NCI-H345 (cell line): ENCODE measurements at places on chromosomes 7 and 10.

- DNase-seq, result no peak
These were observed 197.7 kb upstream of the FRMD4A start for GRCh38 chr10:14528450-14528849.

GRCh38 chr7:130884437-130885417 is 150.7 kb upstream of the KLF14 start:
- DNase-seq, result no peak

GRCh38 chr7:94650147-94651051 is 5.5 kb downstream of the SGCE start:
- no peak for DNase-seq

- DNase-seq, result no peak
These were observed 275.6 kb upstream of the AOAH start for GRCh38 chr7:36999626-37000485.

GRCh38 chr7:22442187-22442881 is 57.7 kb downstream of the STEAP1B start:
- DNase-seq, result peak; percentile 50

GRCh38 chr10:77308084-77308732 is 329.4 kb downstream of the KCNMA1 start:
- DNase-seq, result no peak

DNA sequence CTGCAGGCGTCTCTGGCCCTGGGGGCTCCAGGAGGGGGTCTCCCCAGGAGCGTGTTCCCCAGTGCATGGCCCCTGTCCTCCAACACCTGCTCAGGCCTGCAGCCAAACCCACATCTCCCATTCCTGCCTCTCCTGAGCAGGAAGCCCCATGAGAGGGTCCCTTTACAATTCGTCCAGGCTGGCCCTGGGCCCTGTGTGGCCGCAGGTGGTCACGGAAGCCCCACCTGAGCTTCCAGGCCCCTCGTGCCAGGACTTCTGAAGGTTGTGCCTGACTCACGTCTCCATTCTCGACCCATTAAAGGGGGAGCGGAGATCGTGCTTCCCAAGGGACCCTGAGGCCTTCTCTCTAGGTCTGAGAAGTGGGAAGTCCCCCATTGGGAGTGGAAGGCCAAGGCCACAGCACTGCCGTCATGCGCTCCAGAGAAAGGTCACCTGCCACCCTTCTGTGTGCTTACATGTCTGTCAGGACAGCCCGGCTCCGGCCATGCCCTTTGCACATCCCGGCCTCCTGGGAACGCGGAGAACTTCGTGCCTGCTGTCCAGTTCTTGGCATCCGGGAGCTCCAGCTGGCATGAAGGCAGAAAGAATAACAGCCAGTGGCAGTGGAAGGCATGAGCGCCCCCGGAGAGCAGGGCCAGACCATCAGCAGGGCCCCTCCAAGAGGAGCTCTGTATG is 382.3 kb downstream of the DNAJB6 start:
- DNase-seq, result no peak

- DNase-seq, result no peak
These were observed 148.3 kb upstream of the BMPER start for GRCh38 chr7:33757050-33757449.

DNA sequence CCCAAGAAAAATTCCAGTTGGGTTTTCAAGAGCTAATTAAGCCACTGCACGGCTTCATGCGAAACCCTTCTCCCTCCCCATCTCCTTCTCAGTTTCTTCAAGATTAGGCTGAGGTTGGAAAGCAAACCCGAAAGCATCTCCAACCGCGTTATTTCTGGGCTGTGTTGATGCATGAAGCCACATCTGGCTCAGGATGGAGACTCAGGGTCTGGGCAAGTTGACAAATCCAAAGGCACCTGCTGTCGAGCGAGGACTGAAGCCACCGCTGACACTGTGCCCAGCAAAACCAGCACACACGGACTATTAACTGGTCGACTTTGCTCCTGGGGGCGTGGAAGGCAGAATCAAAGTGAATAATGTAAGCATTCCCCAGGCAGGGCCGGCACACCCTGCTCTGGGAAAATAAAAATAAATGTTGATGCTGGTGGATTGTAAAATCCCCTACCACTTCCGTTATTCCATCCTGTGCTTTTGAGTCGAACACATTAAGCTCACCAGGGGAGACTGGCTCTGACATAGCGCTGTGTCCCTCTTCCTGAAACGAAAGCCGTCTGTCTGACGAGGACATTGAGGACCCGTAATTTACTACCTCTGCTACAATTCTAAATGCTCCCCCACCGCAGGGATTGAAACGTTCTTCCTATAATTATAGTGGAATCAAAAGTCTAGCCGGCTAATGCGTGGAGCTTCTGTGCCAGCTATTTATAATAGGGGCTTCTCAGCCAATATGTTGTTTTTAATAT is 269.8 kb downstream of the ADARB2 start:
- DNase-seq, result no peak

GRCh38 chr7:110204527-110204926 is 886.4 kb upstream of the LRRN3 start:
- no peak for DNase-seq

DNA sequence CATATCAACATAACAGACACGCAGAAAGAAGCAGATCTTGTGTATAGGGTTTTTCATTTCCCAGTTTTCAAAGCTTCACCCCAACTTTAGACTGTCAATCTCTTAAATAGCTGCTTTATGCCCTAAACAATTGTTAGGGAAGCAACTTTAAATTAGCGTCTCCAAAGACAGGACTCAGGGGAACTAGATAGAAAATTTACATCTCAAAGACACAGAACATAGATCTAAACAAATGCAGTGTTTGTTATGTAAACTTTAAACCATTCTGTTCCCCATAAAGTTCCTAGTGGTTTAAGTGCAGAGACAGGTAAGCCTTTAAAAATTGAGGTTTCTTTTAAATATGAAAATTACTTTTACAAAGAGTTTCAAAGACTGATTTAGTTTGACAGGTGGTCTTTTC is 379.2 kb upstream of the GHITM start:
- no peak for DNase-seq

DNA sequence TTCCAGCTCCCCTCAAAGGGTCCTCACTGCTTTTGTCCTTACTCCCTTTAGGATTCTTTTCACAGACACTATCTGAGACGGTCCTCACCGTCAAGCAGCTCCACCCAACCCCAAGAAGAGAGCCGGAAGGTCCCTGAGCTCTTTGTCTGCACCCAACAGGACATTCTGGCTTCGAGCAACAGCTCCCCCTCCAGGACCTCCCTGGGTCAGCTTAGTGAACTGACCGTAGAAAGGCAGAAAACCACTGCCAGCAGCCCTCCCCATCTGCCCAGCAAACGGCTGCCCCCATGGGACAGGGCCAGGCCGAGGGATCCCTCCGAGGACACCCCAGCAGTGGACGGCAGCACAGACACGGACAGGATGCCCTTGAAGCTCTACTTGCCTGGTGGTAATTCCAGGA is 19.9 kb downstream of the MINDY4 start:
- DNase-seq, result no peak

GRCh38 chr10:60096761-60097513 is 190.6 kb upstream of the CCDC6 start:
- no peak for DNase-seq

DNA sequence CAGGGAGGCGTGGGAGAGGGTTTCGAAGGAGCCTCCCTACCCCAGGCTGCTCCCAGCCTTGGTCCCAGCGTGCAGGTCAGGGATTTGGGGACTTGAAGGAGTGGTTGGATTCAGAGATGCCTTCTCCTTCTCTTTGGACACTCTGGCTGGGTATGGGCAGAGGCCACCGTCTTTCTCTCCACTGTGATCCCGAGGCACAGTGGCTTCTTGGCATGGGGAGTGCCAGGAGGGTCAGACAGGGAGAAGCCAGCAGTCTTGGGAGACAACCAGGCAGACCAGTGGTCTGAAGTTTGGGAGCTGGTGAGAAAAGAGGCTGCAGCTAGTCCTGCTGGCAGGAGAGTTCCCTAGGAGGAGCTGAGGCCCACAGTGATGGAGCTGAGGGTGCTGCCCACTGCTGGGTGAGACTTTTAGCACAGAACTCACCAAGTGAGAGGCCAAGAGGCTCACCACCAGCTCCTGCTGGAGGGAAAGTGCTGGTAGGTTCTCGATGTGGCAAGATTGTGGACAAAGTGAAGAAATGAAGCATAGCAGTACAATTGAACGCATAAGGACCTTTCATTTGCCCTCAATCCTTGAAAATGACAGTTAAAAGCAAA is 35.2 kb upstream of the WDFY4 start:
- no peak for DNase-seq

- no peak for DNase-seq
These were observed 42.9 kb upstream of the FGL2 start for GRCh38 chr7:77242554-77242953.

- no peak for DNase-seq
These were observed 144.6 kb downstream of the ST7 start for GRCh38 chr7:117097860-117098259.

DNA sequence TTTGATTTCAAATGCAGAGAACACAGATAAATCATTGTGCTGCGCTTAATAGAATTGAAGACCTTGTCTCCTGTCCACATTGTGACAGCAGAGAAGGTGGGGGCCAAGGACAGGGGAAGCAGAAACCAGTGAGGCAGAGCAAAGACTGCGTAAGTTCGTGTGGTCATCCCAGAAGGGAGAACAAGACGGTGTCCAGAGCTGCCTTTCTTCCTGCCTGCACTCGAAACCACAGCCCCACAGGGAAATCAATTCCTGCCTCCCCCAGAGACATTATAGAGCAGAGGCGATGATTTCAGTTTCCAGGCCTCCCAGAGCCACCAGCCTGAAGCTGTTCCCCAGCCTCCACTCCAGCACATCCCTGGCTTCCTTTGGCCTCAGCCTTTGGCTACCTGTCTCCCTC is 39.7 kb upstream of the UCN3 start:
- no peak for DNase-seq

GRCh38 chr7:133698127-133698526 is 429.0 kb upstream of the LRGUK start:
- DNase-seq, result no peak

DNA sequence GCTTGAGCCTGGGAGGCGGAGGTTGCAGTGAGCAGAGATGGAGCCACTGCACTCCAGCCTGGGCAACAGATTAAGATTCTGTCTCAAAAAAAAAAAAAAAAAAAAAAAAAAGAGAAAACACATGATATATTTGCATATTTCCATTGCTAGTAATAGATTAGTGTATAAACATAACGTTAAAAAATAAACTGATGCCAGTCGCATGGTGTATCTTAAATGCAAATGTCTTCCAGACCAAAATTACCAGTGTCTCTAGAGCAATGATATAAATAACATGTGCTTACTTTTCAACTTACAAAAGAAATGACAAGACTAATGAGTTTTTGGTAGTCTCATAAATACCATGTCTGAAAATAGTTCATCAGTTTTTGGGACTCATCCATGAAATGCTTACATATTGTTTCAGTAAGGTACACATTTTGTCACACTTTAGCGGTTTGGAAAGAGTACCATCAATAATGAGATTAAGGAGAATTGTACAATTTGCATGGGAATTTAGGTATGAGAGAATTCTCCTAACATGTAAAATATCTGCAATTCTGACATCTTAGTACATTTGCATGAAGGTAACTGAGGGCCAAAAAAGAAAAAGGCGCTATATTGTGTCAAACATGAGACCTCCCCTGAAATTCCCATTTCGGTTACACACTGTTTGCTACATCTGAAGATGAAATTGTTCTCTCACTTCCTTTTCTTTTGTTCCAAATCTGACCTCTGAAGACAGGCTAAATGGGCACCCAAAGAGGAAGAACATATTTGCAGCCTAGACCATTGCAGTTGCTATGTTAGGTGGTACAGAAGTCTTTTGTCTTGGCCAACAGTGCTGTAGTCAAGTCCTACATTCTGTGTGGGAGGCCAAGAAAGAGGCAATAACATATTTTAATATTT is 51.5 kb upstream of the PIP4K2A start:
- no peak for DNase-seq

DNA sequence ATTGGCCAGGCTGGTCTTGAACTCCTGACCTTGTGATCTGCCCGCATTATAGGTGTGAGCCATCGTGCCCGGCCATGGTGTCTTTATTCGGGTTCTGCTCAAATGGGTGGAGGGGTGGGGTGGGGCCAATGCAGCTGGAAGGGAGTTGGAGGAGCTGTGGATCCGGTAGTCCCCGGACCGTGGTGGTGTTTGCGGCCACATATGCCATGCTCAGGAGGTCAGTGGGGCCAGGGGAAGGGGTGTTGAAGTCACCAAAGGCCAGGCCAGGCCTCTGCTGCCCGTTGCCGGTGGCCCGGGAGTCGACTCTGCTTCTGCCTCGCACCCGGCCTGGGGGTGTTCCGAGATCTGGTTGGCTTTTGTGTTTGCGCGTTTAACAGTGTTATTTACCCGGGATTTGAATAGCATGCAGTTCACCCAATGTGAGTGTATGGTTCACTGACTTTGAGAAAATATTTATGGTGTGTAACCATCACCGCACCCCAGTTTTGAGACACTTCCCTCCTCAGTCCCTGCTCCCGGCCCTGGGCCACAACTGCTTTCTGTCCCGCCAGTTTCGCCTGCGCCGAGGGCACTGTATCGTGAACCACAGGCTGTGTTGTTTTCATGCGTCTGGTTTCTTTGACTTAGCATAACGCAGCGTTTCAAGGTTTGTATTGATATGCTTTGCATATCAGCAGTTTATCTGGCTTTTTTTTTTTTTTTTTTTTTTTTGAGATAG is 10.7 kb downstream of the INPP5A start:
- no peak for DNase-seq

DNA sequence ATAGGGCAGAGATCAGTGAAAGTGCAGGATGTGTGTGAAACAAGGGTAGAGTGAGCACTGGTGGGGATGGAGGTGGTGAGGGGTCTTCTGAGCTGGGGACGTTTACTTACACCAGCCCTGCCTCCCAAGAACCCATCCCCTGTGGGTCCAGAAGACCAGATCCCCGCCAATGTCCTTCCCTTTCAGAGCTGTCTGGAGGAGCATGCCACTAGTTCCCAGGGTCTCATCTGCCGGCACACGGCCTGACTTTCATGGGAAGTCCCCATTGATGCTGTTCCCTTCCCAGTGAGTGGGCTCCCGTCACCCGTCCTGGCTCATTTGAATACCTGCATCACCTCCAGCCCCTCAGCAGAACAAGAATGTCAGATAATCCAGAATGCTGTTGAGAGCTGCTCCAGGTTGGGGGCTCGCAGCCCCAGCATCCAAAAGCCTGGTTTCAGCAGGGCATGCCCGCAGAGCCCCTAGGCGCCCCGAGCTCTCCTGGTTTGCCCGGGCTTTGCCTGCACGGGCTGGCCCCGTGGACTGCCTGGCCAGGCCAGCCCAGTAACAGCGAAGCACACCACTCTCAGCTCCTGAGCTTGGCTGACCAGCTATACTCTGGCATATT is 246.7 kb downstream of the MGMT start:
- DNase-seq, result no peak

DNA sequence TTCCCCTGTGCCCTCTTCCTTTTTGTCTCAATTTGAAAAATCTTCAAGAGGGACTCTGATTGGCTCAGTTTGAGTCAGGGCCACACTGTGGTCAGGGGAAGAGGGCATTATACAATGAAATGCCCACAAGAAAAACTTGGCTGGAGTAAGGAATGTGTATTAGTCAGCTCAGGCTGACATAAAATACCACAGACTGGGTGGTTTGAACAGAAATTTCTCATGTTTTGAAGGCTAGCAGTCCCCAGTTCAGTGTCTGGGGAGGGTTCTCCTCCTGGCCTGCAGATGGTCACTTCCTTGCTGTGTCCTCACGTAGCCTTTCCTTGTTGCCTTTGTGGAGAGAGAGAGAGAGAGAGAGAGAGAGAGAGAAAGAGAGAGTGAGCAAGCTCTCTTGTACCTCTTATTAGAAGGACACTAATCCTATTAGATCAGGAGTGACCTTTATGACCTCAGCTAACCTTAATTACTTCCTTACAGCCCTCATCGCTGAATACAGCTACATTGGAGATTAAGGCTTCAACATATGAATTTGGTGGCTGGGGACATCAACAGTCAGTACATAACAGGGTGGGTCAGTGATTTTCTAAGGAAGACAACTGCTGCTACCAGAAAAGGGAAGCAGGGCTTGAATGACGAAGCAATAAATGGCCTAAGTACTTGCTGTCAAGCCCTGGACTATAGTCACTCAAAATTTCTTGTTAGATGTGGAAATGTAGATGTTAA is 25.8 kb upstream of the FAM13C start:
- DNase-seq, result no peak
